ENCODE measurements at places on chromosomes 13 and 19. TPM values are rescaled to one million over a fixed set of nuclear protein-coding genes. Genes with fewer than 3 reads are reported as not detected.
A peak's percentile ranks its signal among the peaks of the same experiment; 100 is the strongest.

GRCh38 chr13:49993666-49994065 lies 3.2 kb upstream of the TRIM13 start:
- ATAC-seq = no peak

GRCh38 chr19:1893791-1894190 lies 8.5 kb upstream of the ABHD17A start:
- ATAC-seq = no peak

The CCL25 gene
- not detected for total RNA-seq

The KLK8 gene
- total RNA-seq = 418 TPM

The MADCAM1 gene
- total RNA-seq = 0.36 TPM

The ERICH4 gene
- not detected for total RNA-seq

DNA sequence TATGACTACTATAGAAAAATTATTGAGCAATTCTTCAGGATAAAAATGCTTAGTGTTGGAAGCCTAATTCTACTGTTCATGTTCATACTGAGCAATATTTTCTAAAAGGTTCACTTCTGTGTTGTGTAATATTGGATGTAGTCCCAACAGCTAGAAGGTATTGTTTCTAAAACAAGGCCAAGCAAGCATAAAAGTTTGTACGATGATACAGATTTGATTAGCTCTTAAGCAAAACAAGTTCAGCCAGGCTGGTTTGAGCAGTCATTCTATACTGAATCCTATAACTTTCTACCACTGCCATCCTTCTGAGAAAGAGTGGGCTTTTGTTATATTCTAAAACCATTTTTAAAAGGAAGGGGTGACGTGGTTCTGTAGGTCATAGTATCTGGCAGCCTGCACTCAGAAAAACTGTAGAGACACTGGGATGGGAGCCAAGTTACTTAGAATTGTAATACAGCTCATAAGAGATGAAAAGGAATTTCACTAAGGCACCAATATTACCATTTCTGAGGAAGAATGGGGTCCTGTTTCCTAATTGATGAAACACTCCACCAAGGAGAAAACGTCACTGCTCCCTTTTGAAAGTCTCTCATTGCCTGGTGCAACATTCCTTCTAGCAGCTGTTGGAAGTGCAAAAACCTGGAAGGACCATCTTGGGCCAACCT lies 275.0 kb upstream of the DACH1 start:
- peak; percentile 92 for ATAC-seq

DNA sequence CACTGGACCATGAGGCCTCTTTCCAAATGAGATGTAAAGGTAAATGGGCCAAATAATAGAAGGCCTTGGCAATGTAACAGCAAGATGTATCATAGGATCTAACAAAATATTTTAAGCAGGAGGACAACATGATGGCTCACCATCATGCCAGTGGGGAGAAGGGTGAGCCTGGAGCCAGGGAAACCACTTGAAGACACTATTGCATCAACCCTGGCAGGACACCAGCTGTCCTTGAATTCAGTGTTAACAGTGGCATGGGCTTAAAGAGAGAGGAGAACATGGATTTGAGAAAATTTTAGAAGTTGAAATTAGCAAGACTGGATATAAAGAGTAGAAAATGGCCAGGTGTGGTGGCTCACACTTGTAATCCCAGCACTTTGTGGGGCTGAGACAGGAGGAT lies 6.7 kb upstream of the RCBTB2 start:
- no peak for ATAC-seq

The CELF5 gene
- total RNA-seq = not detected

The SLC46A3 gene
- 0.84 TPM for total RNA-seq

DNA sequence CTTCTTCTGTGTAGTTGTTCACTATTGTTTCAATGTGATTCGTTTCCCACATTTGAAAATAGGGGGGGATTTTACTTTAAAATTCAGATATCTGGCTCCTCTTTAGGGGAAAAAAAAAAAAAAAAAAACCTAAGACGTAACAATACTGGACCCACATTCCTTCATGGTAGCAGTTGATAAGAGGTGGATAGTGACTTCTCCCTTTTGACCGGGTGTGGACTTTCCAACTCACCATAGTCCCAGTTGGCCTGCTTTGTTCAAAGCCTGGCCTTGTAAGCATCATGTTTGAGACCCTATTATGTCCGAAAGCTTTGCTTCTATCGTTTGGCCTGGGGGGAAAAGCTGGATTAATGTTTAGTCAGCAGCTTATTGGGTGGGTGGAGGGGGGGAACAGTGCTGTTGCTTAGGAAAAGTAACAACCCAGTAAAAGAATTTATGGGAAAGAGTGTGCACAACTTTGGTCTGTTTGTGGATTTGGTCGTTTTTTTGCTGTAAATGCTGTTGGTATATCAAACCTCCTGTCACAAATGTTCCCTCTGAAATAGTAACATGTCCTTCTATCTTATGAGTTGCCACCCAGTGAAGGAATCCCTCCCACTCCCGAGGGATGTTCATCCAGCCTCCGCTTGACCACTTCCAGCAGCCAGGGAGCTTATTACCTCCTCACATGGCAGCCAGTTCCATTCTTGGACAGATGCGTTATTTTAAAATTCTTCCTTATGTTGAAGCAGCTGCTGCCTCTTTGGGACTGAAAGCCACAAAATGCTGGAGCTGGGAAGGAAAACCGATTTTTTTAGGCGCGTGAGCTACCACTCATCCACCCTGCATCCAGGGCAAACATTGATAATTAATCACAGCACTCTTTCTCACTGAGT lies 10.4 kb downstream of the SAMD4B start:
- ATAC-seq = no peak

The BLVRB gene
- total RNA-seq = 119 TPM

The SARS2 gene
- 24.1 TPM for total RNA-seq

The CYP4F11 gene
- total RNA-seq = 2.7 TPM

DNA sequence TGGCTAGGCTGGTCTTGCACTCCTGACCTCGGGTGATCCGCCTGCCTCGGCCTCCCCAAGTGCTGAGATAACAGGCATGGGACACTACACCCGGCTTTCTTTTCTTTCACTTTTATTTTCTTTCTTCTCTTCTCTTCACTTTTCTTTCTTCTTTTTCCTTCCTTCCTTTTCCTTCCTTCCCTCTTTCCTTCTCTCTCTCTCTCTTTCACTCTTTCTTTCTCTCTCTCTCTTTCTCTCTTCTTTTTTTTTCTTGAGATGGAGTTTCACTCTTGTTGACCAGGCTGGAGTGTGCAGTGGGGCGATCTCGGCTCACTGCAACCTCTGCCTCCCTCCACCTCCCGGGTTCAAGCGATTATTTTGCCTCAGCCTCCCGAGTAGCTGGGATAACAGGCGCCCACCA lies 812 bp upstream of the ZNF493 start:
- no peak for ATAC-seq

DNA sequence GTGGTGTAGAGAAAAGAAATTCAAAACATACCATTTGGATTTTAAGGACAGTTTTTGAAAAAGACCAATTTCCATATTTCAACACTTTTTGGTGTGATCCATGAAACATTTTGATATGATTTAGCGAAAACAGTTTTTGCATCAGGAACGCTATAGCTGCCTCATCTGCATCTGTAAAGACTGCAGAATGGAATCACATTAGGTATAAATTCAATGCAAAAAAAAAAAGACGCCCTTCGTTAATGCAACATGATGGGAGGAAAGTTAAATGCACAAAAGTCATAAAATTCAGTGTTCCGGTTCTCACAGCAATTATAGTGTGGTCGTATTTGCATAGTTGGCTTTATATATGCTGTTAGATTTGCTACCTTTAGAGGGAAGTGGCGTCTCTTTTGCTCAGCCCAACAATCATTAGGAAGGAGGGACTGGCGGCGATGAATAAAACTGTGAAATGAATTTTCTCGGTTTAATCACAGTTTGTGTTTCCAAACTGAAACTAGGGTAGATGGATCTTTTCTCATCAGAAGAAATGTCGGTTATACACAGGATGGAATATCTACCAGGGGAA lies 215.7 kb downstream of the TEX29 start:
- ATAC-seq = no peak

DNA sequence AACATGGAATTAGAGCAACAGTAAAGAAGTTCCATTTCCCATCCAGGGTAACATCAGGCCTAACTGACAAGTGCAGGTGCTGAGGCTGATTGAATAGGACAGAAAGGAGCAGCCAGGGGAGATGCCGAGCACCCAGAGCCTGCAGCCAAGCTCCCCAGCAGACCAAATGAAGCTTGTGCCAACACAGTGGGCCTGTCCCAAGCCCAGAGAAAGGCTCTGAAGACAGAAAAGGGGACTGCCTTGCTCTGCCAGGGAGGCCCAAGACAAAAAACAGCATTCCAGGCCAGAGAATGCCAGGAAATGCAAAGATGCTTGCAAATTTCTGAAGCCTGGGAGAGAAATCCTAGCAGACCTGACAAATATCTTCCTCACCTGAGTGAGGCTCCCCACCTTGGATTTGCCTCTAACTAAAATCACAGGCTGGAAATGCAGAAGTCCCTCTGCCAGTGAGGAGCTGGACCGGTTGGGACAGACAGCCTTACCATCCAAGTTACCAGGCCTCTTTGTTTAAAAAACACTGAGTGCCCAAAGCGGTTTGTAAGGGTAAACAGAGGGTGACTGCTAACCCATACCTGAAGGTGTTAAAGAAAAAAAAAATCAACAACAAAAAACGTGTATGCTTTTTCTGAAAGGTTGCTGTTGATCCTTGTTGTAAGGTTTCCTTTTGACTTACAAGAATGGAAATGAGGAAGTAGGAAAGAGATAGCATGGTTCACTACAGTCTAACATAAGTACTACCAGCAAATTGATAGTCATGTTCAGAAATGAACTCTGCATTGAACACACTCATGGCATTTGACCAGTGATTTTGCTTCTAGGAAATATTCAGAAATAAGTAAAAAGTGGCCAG lies 11.8 kb upstream of the HMGB1 start:
- no peak for ATAC-seq

DNA sequence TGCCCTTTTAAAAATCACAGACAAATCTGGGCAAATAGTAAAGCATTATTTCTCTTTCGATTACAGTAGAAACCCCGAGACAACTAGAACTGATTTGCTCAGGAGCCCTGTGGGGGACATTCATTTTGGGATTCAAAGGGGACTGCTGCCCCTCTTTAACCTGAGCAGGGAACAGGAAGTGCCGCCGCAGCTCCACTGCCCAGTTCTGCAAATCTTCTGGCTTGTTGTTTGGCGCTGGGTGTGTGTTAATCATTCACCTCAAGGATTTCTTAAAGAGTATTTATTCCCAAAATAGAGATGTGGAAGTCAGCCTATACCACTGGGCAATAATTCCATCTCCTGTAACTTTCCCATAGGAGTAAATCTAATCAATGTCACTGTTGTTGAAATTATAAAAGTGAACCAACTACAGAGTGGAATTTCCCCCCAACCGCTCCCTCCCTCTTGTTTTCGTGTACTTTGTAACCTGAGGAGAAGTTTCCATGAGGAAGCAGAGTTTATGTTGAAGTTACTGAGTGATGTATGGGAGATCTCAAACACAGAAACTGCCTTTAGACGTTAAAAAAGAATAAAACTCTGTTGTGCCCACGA lies 515.8 kb downstream of the KLF12 start:
- ATAC-seq = no peak

GRCh38 chr13:44969551-44970484 lies 19.5 kb downstream of the NUFIP1 start:
- no peak for ATAC-seq

DNA sequence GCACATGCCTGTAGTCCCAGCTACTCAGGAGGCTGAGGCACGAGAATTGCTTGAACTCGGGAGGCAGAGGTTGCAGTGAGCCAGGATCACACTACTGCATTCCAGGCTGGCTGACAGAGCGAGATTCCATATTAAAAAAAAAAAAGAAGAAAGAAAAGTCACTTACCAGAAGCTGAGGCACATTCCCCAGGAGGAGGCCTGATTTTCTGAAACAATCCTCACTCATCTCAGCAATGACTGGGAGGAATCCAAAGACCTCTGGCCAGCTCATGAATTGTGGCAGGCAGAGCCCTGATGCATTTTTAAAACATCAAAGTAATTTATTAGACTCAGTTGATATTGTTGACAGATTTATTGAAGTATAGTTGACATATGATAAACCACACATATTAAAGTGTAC lies 206.3 kb downstream of the FOXO1 start:
- no peak for ATAC-seq

GRCh38 chr19:39987167-39987566 lies 9.7 kb upstream of the ZNF546 start:
- no peak for ATAC-seq

- no peak for ATAC-seq
Observed at GRCh38 chr13:31009166-31009565, 76.7 kb downstream of the TEX26 start.

DNA sequence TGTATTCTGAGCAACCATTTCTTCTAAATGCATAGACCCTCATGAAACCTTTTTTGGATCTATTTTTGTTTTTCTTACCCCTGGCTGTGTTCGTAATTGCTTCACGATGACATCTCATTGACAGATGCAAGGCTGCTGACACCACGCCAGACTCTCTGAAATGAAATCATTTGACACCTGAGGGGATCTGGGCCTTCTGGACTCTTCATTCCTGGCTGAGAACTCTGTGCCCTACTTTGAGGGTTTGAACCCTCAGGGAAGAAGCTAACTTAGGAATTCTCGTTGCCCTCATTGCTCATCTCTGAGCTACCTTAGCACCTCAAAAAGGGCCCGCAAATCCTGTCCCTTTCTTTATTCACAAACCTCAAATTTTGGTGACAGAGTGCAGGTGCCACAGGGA lies 40.5 kb upstream of the NBEA start:
- ATAC-seq = no peak

The NDUFA11 gene
- total RNA-seq = 217 TPM

DNA sequence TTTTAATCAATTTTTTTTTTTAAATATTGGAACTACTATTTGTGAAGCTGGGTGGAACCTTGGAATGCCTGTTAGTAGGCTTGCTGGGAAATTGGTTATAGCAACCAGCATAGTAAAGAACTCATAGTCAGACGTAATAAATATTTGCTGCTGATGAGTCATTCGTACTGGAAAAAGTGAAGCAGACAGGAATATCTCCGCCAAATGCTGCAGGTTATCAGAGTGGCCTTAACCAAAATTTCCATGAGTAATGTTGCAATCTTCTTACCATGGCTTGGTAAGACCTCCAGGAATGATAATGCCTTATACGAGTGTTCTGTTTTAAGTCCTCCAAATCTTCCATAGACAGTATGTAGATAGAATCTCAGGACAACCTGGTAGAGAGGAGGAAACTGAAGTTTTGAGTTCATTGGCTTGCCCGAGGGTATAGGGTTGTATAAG lies 34.2 kb downstream of the MBNL2 start:
- peak; percentile 67 for ATAC-seq

GRCh38 chr13:100573121-100573520 lies 15.5 kb downstream of the GGACT start:
- ATAC-seq = peak; percentile 79

DNA sequence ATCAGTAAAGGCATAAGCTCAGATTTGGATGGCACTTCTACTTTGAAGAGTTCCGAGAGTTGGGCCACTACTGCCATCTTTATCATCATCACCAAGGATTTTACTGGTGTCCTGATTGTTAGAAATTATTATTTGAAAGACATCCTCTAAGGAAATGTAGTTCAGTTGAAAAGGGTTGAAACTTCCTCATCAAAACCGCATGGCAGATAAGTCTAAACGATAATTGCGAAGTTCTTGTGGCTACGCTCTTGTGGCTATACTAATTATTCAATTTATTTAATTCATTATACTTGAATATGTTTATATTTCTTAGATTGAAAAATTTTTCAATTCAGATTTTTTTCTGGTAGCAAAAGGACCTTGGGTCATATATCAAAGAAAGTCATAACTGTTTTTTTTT lies 22.4 kb downstream of the TNFRSF19 start:
- ATAC-seq = no peak
